ENCODE measurements at places on chromosomes 2 and 18.
A peak's percentile ranks its signal among the peaks of the same experiment; 100 is the strongest.

GRCh38 chr18:48560491-48560890 is 21.7 kb downstream of the CTIF start:
- no peak for DNase-seq

- DNase-seq, result no peak
These were observed 42.7 kb upstream of the ZFP36L2 start for GRCh38 chr2:43269074-43269572.

GRCh38 chr18:80088036-80088435 is 21.0 kb upstream of the ADNP2 start:
- DNase-seq, result no peak

DNA sequence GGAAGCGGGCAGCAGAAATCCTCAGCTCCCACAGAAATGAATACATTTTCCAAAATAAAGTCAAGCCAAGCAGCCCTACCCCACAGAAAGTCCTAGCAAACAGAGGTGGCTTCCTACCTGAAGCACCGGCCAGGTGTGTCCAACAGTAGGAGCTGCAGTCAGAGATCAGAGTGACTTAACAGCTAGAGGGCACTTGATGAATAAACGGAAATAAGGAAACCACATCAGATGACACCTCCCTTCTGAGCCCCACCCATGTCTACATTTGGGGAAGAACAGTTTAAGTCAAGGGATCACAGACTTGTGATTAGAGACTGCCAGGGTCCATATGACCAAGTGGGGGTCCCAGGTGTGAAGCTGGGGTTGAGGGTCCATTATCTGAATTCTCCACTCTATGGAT is at the start of gene CXCR1:
Gene CXCR1 (minus strand): TSS at position 172 of the 400 bp plus-strand sequence. CDS start 1,751 bp downstream, outside the sequence.
- peak; percentile 1 for DNase-seq

GRCh38 chr18:56995579-56996188 is 151.2 kb upstream of the BOD1L2 start:
- no peak for DNase-seq

DNA sequence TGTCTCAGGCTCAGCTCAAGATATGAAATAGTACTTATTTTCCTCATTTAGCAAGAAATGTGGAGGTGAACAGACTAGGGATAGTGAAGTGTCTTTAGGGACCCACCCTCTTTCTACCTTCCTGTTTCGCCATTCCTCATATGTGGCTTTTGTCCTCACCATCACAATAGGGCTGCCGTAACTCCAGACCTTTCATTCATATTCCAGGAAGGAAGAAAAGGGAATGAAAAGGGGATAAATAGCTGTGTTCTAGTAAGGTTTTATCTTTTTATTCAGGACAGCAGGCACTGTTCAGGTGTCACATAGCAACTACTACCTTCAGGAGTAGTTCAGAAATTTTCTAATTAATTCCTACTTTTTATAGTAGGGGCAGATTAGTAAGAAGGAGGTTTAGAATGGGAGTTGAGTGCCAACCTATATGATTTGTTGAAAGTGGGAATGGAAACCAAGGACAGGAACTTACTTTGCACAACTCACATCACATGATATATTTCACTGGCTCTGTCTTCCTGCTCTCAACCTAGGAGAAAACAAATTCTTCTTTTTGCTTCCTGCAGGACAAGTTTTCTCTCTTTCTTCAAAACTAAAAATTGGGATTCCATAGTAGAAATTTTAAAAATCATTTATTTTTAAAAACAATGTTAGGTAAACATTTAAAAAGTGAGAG is 36.0 kb upstream of the HDAC4 start:
- no peak for DNase-seq

DNA sequence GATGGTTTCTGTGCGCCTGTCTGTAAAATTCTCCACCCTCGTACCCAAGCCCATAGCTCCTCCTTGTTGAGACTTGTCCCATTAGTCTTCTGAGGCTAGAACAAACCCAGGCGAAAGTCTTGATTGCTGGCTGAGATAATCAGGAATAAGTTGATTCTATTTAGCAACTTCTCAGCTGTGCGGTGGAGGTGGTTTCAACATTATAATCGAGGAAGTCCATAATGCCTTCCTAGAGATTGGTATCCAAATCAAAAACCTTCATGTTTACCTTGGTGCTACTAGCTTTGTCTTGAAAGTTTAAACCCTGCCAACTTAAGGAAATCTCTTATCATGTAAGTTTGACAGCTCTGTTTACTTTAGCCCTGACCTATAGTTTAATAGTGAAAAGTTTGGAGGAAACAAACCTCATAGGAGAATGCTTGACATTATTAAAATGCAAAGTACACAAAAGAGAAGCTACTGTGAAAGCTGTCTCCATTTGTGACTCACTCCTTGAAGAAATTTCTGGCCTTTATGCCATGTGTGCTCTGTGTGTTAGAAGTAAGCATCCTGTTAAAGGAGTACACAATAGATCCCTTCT is 36.6 kb upstream of the DSC1 start:
- no peak for DNase-seq

DNA sequence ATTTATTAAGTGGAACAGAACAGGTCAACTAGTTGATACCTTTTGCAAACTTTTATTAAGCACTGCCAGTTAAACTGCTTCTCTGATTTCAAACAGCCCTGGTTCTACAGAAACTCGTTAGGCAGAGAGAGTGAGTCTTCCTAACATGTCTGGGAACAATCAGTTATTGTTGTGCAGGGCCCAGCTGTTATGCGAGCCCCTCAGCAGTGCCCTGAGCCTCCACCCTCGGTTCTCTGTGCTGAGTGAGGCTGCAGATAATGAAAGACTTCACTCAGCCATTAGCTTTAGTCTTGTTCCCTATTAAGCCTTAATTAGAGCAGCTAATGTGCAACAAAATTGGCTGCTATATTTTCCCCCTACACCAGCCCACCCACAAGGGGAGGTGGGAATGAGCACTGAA is 39.6 kb downstream of the KCTD18 start:
- no peak for DNase-seq

GRCh38 chr2:27708666-27709065 is 45.0 kb downstream of the SLC4A1AP start:
- DNase-seq, result no peak

DNA sequence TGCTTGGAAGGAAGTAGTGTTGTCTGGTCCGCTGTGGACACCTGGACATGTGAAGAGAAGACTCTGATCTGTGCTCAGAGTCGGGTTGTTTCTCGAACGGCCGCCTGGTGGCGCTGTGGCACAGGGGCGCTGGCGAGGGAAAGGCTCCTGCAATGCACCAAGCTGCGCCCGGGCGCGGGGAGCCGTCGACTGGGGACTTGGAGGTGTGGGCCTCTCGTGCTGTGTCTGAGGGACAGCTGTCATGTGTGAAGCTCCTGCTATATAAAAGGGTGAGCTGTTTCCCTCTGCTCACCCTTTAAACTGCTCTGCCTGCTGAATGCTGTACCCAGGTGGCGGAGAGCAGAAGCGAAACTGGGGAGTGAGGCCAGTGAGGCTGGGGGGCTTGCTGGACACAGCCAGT is 44.0 kb downstream of the GNAL start:
- DNase-seq, result peak; percentile 59

- DNase-seq, result no peak
These were observed 219.0 kb upstream of the HS6ST1 start for GRCh38 chr2:128537646-128538045.

- no peak for DNase-seq
These were observed 89.1 kb upstream of the RTN4 start for GRCh38 chr2:55139305-55139704.

- no peak for DNase-seq
These were observed 75.3 kb upstream of the TRIB2 start for GRCh38 chr2:12641441-12641840.

DNA sequence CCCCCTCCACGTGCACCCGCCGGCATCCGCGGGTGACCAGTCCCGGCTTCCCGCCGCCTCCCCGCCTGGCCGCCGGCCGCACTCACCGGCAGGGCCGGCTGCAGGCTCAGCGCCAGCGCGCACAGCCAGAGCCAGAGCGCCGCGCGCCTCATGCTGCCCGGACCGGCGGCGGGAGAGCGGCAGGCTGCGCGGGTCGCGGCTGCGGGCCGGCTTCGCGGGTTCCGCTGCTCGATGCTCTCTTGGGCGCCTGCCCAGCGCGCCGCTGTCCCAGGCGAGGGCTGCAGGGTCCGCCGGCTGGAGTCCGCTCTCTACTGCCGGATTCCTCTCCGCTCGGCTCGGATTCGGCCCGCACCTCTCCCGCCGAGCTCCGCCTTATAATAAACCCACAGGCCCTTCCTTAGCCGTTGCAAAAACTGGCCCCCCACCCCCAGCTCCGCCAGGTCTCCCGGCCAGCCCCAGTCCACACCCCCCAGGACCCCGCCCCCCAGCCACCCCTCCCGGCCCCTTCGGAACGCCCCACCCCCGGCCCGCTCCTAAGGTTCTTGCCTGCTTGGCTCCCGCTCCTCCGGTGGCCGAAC is at the start of gene SDC1:
Gene SDC1 (minus strand): TSS at position 415 of the 578 bp plus-strand sequence. CDS start 263 bp downstream, at position 152.
- DNase-seq, result no peak

- DNase-seq, result no peak
These were observed 779 bp upstream of the LYPD6 start for GRCh38 chr2:149329489-149330126.

DNA sequence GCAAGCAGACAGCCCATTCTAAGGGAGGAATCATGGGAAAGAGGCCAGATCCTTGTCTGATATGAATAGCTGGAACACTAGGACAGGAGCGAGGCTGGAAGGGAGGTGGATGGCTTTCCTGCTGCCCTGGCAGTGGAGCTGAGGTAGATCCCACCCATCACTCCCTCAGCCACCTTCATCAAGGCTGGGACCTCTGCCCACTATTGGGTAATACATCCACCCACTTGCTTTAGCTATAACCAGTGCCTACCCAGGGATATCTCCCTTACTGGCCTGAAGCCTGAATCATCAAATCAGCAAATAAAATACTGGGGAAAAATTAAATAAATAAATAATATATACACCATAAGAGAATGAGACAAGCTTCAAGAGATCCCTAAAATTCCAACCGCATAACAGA is 183.2 kb upstream of the KYNU start:
- no peak for DNase-seq

- no peak for DNase-seq
These were observed 1088.1 kb upstream of the PIK3C3 start for GRCh38 chr18:40866968-40867367.

- DNase-seq, result no peak
These were observed 154.1 kb upstream of the THUMPD2 start for GRCh38 chr2:39933196-39933595.

Data from stimulated activated CD4-positive, alpha-beta T cell treated with anti-CD3 and anti-CD28 coated beads, Interleukin-12 subunit alpha, Interleukin-12 subunit beta, amount 100 ng/mL, for 4 hours (primary cell).